ENCODE measurements at places on chromosomes 12 and 14. TPM values are rescaled to one million over a fixed set of nuclear protein-coding genes. Genes with fewer than 3 reads are reported as not detected.
A peak's percentile ranks its signal among the peaks of the same experiment; 100 is the strongest.

DNA sequence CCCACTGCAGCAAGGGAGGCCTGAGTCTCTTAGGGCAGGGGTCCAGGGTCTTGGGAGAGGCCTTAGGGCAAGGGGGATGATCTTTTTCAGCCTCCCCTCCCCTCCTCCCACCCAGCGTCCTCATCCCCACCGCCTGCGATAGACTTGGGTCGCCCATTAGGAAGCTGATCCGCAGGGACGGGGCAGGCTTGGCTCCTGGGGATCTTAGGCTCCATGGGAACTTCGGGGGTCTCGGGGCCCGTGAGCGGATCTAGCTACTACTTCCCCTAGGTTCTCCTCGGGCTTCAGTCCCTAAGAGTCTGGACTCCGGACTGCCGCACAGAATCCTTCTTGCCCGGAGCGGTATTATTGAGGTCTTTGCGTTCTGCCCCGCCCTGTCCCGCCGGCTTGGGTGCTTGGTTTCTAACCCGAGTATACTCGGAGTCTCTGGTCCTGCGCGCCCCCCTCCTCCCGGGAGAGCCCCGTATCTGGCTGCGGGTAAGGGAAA, 2.2 kb upstream of the PTHLH start:
- no peaks in the 10 kb centered on the region for H3K36me3 ChIP-seq
- peaks cover 35% of the 10 kb centered on the region for H3K27me3 ChIP-seq
- peaks cover 30% of the 10 kb centered on the region for H3K4me1 ChIP-seq
- H3K4me3 ChIP-seq: peak overlapping the region; percentile 35

- peaks cover 17% of the 10 kb centered on the region for H3K4me1 ChIP-seq
- no peaks in the 10 kb centered on the region for H3K27me3 ChIP-seq
- no peaks in the 10 kb centered on the region for H3K36me3 ChIP-seq
- H3K4me3 ChIP-seq: no peak overlapping the region
- DNase-seq: no peak
- H3K27ac ChIP-seq: peak overlapping the region; percentile 49
Measured at GRCh38 chr12:47753021-47754001, 5.4 kb downstream of the RAPGEF3 start.

GRCh38 chr12:115223322-115223721, 539.3 kb upstream of the TBX3 start:
- no peaks in the 10 kb centered on the region for H3K4me1 ChIP-seq
- no peak for DNase-seq
- H3K27me3 ChIP-seq: no peaks in the 10 kb centered on the region
- H3K4me3 ChIP-seq: no peak overlapping the region

DNA sequence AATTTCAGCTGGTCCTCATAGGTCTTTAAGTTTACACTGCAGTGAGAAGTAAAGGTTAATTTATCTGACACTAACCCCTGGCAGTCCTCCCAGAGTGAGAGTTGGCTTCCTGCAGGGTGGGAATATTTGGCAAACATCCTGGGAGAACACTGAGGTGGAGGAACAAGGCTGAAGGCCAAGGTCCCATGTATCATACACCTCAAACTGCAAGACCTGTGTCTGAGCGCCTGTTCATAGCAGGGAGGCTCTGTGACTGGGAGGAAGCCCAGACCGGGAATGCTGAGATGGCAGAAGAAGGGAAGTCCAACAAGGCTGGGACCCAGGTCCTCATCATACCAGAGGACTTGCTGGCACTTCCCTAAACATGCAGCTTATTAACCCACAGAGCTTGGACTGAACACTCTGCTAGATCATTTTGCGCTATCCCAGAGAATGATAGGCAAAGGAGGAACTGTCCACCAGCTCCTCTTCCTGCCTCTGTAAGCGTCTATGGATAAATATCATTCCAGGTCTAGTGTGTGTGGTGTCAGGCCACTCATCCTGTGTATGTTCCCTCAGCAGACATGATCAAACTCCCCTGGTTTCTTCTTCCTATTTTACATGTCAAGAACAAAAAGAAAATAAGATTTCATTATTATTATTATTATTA, 199.6 kb upstream of the CNOT2 start:
- H3K27me3 ChIP-seq: no peaks in the 10 kb centered on the region
- no peaks in the 10 kb centered on the region for H3K36me3 ChIP-seq
- H3K27ac ChIP-seq: no peak overlapping the region
- H3K4me3 ChIP-seq: no peak overlapping the region
- no peak for DNase-seq

OXA1L gene
- polyA plus RNA-seq: 113 TPM

Data from sigmoid colon (tissue), 7 donors.